ENCODE measurements at places on chromosomes 12 and 14.

DNA sequence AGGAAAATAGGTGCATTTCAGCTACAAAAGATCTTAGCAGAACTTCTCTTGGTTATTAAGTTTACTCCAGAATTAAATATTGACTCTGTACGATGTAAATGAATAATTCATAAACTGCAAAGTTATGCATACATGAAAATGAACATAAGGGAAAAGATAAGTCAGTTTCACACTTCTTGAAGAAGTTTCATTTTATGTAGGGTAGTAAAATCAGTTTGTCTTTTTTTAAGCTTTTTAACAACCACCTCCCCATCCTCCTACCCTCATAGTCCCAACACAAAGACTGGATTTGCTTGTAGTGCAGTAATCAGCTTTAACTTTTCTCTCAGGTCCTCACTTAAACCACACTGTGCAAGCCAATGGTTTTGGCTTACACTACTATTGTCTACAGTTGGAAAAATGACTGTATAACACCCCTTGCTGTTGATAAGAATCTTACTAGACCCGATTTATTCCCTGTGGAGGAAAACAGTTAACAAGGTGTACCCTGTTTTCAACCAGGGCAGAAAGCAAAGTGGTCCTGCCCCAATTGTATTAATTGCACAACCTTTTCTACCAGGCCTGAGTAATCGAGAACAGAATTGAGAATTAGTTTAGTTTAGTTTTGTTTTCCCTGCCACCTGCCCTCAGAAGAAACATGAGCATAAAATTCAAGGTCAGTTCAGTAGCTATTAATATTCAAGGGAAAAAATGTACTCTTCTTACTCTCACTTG is 44.1 kb downstream of the NIN start:
- peak; percentile 36 for DNase-seq

DNA sequence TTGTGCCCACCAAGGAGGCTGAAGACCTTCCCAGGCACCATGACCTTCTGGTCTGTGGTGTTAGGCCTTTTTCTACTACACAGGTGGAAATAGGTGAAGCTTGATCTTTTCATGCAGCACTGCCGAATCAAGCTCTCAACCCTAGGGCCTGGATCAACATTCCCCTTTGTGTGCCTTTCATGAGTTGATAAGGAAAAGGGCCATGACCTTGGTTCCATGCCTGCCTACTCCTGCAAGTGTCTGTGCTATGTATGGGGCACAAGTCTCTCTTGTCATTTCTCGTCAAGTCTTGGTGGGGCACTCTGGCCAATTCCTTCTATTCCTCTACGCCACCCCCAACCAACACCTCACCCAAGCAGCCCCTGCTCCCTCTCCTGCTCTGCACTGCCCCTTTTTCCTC is 154.5 kb downstream of the SLC8A3 start:
- no peak for DNase-seq

- DNase-seq = no peak
These were observed 14.4 kb upstream of the SPSB2 start for GRCh38 chr12:6887460-6887859.

DNA sequence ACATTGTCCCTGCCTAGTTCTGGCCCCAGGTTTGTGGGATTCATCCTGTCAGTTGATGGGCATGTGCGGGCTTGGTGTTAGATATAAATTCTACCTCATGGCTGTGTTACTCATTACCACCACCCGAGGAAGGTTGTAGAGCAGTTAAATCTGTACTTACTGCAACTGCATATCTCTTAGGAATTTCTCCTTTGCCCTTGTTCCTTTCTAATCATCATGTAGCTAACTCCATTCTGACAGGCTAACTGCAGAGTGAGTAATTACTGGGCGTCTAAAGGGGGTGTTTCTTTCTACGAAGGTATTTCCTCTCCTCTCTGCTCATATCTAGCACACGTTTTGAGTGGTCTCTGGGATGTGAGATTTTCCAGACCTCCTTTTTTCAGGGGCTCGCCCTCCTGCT is 1076.7 kb downstream of the TMTC2 start:
- no peak for DNase-seq

DNA sequence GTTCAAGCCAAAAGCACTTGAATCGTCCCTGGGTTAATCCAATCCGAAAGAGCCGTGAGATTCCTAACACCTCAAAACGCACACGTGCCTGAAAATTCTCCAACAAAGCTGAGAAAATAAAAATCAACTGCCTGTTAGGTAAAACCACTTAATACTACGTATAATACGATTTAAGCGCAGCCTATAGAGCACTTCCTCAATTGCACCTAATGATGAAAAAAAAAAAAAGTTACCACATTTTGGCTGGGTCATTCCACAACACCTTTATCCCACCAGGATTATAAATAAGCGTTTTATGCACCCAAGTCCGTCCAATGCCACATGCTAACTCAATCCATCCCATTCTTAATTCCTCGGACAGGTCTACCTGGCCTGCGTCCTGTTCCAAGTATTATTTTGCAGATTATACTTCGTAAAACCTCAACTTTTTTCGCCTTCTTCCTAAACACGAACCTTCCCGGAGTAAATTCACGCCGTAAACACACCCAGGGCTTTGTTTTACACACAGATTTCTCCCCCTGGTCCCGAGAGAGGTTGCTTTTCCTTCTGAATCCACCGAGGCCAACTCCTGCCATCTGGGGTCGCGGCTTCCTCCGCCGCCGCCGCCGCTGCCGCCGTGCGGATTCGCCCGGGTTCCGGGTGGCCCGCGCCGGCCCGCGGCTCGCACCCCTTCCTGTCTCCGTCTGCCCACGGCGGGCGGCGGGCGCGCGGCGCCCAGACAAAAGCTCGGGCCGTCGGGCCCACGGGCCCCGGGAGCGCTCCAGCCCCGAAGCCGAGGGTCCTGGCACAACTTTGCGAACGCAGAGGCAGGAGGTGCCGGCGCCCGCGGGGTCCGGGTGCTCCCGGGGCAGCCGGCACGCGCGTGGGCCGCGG is 66.2 kb downstream of the RNF34 start:
- peak; percentile 53 for DNase-seq

DNA sequence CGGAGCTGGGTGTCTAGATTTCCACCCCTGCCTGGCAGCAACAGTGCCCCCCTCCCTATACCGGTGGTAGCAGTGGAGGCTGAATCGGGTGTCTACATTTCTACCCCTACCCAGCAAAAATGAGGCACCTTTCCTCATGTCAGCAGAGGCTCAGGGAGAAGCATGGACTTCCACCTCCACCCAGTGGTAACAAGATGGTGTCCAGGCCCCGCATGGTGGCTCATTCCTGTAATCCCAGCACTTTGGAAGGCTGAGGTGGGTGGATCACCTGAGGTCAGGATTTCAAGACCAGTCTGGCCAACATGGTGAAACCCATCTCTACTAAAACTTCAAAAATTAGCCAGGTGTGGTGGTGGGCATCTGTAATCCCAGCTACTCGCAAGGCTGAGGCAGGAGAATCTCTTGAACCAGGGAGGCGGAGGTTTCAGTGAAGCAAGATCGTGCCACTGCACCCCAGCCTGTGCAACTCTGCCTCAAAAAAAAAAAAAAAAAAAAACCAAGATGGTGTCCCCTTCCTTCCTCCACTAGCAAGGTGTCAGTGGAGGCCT is 35.5 kb upstream of the OR5AU1 start:
- no peak for DNase-seq

DNA sequence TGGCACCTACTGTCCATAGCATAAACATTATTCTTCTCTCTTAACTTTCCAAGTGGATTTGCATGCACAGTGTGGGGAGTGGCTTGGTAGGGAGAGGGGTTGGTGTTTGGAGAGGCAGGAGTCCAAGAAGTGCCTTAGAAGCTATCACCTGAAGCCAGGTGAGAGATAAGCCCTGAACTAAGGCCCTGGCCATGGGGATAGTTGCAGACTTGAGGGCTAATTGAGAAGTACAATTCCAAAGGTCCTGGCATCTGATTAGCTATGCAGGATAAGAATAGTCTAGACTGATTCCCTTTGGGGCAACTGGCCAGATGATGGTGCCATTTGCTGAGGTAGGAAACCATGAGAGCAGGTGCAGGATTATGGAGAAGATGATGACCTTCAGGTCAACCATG is 2.0 kb upstream of the PCK2 start:
- DNase-seq = no peak

- DNase-seq = no peak
These were observed 1.8 kb upstream of the SMARCD1 start for GRCh38 chr12:50083301-50083700.

DNA sequence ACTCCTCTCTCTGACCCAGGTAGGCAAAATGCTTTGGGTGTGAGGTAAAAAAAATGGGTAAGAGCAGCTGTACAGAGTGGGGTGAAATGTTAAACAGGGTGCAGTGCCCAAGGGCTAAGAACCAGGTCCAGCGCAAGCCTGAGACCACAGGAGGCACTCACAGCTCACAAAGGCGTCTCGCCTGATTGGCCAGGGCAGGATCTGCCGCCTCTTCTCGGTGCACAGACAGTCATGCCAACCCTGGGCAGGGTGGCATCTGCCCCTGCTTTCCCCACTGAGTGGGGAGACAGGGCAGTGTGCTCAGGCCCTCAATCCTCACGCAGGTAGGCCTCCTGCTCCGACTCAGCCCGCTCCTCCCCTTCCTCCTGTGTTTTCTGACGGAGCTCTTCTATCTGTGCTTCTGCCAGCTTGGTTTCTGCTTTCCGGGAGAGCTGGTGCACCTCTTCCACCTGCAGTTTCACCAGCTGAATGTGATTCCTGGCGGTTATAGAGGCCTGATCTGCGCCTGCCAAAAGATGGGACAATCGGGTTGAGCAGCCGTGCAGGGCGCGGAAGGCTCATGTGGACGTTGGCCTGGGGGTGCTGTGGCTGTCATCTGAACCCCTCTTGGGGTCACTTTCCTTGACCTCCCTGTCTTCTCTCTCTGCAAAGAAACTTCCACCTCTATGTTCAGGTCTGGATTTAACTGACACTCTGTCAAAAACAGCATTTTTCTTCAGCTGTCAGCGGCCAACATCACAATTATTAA is 4.7 kb downstream of the B3GNT4 start:
- DNase-seq = no peak

DNA sequence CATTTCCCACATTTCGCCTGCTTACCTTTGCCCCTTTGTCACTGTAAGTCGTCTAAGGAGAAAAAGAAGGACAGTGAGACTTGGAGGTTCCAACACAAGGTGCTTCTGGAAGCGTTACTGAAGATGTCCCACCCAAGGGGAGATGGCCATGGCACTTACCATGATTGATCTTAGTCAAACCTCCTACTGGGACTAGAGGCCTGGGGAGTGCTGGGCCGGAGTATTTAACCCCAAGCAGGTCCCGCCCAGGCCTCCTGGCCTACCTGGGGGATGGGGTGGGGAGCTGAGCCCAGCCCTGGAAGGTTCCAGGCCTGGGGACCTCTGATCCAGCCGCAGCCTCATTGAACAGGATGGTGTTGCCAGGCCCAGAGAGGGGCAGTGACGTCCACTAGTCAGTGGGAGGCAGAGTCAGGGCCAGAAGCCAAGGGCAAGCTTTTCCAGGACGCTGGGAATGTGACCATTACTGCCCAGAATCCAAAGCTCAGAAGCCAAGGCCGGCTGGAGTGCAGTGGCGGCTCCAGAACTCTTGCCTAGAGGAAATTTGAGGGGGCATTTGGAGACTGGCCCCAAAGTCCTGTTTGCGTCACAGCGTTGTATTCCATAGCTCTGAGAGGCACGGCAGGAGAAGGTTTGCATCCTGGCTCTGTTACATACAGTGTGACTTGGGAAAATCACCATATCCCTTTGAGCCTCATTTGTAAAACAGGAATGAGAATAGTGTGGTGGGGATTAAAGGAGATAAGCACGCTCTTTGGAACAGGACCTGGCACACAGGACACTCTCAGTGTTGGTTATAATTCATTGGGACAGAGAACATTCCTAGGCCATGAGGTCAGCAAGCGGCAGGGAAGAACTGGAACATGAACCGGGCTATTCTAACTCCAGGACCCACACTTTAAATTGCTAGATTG is at the start of gene HPD:
Gene HPD, minus strand, starts transcription at position 198 of the 911 bp plus-strand sequence. Its CDS starts 36 bp downstream, at position 162.
- no peak for DNase-seq

DNA sequence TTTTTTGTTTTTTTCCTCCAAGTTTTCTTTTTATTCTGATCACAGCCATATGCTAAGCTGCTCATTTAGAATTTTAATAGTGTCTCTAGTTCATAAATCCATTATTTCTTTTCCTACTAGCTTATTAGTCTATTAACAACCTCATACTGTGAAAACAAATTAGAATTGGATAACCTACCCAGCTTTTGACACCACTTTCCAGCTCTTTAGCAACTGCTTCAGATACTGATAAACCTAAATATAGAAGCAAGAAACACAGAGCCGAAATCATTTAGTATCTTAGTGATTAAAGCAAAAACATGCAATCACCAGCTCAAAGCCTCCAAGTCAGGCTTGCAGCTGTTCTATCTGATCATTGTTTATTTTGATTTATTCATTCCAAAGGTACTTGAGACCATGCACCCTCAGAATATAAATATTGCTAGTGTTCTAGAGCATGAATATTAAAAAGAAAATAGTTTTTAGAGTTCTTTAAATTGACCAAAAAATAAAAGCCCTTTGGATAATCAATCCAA is 121.5 kb downstream of the STXBP6 start:
- DNase-seq = no peak

GRCh38 chr12:2145433-2145998 is 92.7 kb downstream of the CACNA1C start:
- DNase-seq = no peak

DNA sequence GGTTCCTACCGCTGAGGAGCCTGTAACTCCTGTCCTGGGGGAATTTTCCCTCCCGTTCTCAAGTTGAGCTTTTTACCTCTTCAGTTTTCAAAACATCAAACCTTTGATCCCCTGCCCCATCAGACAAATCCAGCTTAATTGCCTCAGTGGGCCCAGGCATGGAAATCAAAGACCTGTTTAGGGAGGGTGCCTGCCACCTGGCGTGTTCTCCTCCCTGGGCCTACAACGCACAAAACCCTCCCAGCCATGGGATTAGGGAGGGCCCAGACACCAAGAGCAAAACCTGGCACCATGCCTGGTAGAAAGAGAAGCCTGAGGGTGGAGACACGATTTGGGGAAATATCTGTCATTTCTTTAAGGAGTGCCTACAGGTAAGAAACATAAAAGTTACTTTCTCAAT is 672.9 kb downstream of the BCL11B start:
- no peak for DNase-seq

- no peak for DNase-seq
These were observed 5.7 kb downstream of the DPF3 start for GRCh38 chr14:72888192-72888591.

Data from activated CD4-positive, alpha-beta T cell treated with anti-CD3 and anti-CD28 coated beads, Interleukin-10, Interleukin-2, amounts not matched to agents 100 ng/mL and 50 ng/mL, durations not matched to agents 16 hours and 8 hours (primary cell).